CD14-positive monocyte (primary cell): ENCODE measurements at places on chromosomes 5 and 9.

DNA sequence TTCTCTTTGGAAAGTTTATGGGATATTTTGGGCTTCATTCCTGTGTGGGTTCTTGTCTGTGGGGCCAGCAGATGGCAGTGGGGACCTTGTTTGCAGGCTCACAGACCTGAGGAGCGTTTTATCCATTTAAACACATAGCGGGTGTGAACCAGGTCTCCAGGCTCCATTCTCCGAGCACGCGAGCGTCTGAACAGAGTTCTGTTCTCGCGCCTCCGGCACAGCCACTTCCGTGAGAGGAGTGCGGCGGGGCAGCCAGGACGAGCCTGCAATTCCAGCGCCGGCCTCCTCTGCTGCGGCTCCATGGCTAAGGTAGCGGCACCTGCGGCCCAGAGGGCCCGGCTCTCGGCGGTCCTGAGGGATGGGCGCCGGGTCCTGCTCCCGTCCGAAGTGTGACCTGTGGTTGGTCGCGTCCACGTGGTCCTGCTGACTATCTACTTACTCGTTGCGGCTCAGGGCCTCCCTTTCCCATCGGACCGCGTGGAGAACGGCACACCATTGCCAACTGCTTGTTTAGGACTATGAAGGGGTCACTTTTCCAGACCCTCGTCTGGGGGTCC lies 7.3 kb downstream of the NRARP start:
- H3K4me1 ChIP-seq, result peaks cover 6% of the 10 kb centered on the region
- no peak for DNase-seq
- peaks cover 30% of the 10 kb centered on the region for H3K27me3 ChIP-seq
- H3K36me3 ChIP-seq, result no peaks in the 10 kb centered on the region

- no peaks in the 10 kb centered on the region for H3K4me1 ChIP-seq
- H3K36me3 ChIP-seq, result no peaks in the 10 kb centered on the region
- H3K27me3 ChIP-seq, result no peaks in the 10 kb centered on the region
- H3K4me3 ChIP-seq, result no peak overlapping the region
- no peak overlapping the region for H3K27ac ChIP-seq
Observed at GRCh38 chr5:81014348-81014747, 54.2 kb downstream of the RASGRF2 start.

DNA sequence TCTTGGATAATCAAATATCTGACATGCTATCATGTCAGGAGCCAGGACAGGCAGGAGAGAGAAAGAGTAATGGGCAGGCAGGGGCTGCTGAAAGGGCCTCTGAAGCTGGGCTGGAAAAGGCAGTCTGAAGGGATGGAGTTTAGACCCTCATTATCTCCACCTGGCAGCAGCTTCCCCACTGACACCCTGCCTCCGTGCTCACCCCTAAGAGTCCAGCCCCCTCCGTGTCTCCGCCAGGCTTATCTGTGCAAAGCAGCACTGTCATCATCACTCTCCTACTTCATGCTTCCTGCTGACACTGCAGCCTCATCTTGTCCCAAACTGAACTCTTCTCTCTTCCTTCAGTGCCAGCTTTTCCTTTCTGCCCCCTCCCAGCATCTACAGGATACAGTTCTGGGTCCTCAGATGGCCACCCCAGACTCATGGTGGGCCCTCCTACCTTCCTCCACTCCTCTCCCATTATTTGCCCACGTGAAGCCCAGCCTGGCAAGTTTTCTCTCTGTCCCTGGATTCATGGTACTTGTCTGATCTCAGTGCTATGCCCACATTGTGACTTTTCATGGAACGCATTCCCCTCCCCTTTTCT lies 70.9 kb upstream of the KLF9 start:
- H3K36me3 ChIP-seq, result no peaks in the 10 kb centered on the region
- H3K27ac ChIP-seq, result no peak overlapping the region
- no peak overlapping the region for H3K4me3 ChIP-seq
- no peaks in the 10 kb centered on the region for H3K27me3 ChIP-seq
- H3K4me1 ChIP-seq, result no peaks in the 10 kb centered on the region
- no peak for DNase-seq

- H3K27me3 ChIP-seq, result peaks cover 42% of the 10 kb centered on the region
- no peak overlapping the region for H3K27ac ChIP-seq
- H3K4me3 ChIP-seq, result no peak overlapping the region
- peaks cover 11% of the 10 kb centered on the region for H3K4me1 ChIP-seq
Observed at GRCh38 chr5:79111960-79112702, 522 bp downstream of the BHMT start.

- H3K4me3 ChIP-seq, result no peak overlapping the region
- H3K27me3 ChIP-seq, result no peaks in the 10 kb centered on the region
- no peak for DNase-seq
Observed at GRCh38 chr5:72206994-72207393, 99.7 kb downstream of the MAP1B start.

DNA sequence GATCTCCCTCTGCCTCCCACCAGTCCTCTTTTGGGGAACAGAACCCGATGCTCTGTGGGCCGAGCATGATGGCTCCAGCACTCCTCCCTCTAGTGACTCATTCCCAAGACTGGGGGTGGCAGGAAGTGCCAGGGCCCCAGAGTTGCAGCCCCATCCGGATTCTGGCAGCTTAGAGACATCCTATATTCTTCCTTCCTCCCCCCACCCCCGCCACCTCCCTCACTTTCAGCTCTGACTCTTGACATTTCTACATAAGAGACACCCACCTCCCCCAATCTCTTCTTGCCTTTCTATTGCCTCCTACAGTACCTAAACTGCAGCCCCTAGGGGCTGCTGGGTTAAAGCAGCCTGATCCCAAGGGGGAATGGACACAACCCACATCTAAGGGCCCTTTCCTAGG lies 47.1 kb upstream of the MATR3 start:
- peak; percentile 80 for DNase-seq
- peaks cover 17% of the 10 kb centered on the region for H3K4me1 ChIP-seq
- no peak overlapping the region for H3K4me3 ChIP-seq
- H3K27me3 ChIP-seq, result no peaks in the 10 kb centered on the region
- peak overlapping the region; percentile 84 for H3K27ac ChIP-seq

DNA sequence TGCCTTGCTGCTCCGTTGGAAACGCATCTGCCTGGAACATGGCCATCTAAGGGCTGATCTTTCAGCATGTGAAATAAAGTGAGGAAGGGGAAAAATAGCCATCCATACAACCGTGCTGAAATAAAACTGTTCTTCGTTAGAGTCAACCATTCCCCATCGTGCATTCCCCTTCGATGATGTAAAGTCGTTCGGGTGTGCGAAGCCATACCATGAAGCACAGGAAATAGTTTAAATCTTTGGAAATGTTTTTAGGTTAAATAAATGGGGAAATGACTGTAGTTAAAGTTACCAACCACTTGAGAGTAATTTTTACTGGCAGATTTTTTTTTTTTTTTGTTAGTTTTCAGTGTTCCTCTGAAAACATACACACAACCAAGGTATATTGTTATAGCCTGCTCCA lies 302.5 kb downstream of the SH3GL2 start:
- H3K27me3 ChIP-seq, result no peaks in the 10 kb centered on the region
- no peaks in the 10 kb centered on the region for H3K4me1 ChIP-seq
- no peak for DNase-seq
- no peak overlapping the region for H3K27ac ChIP-seq
- no peaks in the 10 kb centered on the region for H3K36me3 ChIP-seq
- no peak overlapping the region for H3K4me3 ChIP-seq
